ENCODE measurements at places on chromosomes 3 and 15.
A peak's percentile ranks its signal among the peaks of the same experiment; 100 is the strongest.

DNA sequence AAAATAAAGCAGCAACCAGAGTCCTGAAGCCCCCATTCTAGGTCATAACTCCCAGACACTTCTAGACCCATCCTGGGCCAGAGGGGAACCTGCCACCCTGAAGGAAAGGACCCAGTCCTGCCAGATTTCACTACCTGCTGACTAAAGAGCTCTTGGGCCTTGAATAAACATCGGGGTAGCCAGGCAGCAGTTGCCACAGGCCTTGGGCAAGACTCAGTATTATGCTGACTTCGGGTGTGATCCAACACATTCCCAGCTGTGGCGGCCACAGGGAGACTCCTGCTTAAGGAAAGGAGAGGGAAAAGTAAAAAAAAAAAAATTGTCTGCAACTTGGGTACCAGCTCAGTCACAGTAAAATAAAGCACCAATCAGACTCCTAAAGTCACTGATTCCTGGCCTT, 23.8 kb downstream of the NEDD4 start:
- DNase-seq: no peak

DNA sequence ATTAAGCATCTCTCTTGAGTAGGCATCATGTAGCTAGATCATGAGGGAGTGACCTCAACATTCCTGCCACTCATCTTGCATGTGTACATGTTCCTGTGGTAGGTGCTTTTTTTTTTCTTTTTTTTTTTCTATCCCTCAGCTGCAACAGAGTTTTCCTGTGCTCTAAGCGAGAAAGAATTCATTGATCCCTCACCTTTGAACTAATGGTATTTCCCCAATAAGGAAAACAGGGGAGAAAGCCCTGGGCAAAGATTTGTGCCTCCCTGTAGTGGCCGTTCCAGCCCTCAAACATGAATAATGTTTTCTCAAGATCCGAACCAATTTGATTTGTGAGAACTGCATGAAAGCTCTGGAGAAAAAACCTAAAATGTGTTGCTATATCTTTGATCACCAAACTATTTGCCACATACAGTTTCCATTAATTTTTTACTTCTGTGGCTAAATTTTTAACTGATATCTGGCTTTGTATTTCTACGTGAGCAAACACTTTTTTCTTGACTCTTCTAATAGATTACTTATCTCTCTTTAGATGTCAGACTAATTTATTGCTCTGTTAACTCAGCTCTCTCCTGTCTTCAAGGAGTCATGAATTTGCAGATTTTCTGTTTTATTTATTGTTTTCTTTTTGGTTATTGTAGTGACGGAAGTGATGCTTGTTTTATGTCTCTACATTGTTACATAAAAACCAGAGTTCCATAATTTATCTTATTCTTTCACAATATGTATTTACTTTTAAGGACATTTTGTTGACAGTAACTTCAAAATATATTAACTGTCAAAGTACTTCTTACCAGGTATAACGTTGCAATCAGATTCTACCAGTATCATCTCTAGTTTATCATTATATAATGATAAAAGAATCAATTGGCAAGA, 1396.5 kb downstream of the OTOL1 start:
- DNase-seq: no peak

DNA sequence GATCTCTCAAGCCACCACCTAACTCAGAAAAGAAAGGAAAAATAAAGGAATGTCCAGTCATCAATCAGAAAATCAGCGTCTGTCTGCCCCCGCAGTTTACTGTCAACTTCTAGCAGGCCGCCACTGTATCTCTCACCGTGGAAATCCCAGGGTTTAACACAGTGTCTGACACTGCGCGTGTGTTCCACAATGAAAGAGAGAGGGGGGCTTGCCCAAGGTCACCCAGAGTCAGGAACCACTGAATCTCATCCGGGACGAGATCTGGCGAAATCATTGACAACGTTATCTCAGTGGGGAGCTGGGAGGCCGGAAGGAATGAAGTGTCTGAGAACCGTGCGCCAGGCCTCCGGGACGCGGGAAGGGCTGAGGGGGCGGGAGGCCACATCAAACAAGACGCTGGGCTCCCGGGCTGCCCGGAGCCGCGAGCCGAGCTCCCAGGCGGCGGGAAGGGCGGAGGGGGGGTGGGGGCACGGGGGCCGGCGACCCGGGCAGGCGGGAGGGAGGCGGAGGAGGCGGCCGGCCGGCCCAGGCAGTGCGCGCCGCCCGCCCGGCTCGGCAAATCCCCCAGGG, 2.2 kb upstream of the HES1 start:
- DNase-seq: peak; percentile 31

GRCh38 chr3:53011324-53011723, 34.5 kb downstream of the SFMBT1 start:
- DNase-seq: no peak

GRCh38 chr3:60594025-60594424, 657.2 kb downstream of the FHIT start:
- DNase-seq: no peak

DNA sequence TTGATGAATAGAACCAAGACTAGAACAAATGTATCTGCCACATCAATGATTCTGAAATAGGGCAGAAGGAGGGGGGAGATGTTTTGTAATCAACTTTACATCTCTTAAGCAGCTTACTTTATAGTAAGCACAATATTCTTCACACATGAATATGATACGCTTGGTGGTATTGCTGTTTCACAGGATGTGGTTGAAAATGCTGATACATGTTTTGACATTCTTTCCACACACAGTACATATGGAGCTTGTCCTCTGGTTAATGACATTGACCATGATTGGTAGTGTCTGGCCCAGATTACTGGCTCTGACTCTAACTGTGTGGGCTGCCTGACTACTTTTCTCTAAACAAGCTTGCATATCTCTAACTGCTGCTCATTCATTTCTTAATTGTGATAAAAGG, 168.9 kb downstream of the KLHL25 start:
- no peak for DNase-seq

GRCh38 chr3:149128821-149129220, 617 bp upstream of the HPS3 start:
- no peak for DNase-seq

GRCh38 chr15:33742800-33743199, 225.5 kb upstream of the CHRM5 start:
- peak; percentile 43 for DNase-seq

GRCh38 chr3:55427739-55428138, 59.4 kb downstream of the WNT5A start:
- no peak for DNase-seq

- no peak for DNase-seq
Measured at GRCh38 chr15:89723031-89723430, 28.0 kb downstream of the MESP1 start.

DNA sequence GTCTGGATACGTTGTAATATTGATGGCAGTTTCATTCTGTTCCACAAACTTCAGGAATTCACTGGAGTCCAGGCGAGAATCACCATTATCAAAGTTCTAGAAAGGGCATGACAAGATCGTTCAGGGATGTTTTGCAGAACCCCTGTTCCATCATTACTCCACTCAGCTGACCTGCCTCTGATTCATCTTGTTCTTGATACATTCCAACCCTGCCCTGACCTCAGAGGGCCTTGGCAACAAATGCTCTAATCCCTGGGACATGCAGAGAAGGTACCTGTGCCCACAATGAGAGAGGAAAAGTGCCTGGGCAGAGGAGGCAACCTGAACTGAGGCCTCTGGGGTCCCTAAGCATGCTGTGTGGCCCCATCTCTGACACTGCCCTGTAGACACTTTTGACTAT, 45.9 kb downstream of the FSTL1 start:
- DNase-seq: no peak

DNA sequence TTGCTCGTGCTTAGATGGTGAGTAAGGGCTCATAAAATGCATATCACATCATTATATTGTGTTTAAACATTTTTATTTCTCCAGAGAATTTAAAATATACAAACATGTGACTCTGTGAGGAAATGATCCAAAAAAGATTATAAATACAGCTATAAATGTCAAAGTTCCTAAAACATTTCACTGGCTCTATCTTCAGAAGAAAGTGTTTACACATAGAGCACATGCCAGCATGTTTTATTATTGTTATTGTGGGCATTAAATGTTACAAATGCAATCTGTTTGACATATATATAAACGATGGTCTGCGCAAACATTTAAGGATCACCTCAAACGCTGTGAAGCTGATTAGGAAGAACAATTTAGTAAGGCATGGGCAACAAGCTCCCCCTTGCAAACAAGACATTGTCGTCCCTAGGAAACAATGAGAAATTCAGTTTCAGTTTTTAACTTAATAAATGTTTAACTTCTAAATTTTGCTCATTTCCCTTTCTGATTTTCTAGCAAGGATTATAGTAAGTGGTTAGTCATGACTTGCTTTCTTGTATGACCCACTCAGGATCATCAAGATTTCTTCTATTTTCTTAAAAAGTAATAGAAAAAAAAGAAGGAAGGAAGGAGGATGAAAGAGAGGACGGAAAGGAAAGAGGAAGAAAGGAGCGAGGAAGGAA, 207.5 kb downstream of the SATB1 start:
- no peak for DNase-seq

GRCh38 chr3:71069797-71070196, 513.7 kb downstream of the FOXP1 start:
- peak; percentile 29 for DNase-seq

DNA sequence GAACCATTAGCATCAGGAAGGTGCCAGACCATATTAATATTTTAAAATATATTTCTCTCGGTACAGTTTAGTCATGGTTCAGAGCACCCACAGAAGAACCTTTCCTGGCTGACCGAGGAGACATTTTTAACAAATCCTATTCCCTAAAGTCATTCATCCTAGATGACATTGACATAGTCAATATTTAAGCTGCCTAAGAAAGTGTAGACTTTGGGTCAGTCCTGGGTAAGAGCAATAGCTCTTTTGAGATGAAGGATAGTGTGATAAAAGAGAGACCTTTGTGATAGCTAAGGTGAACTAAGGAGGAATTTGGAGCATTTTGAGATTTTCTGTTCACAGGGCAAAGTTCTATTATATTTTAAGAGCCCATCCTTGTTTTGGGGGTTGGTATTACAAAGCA, 47.5 kb downstream of the ZNF609 start:
- DNase-seq: no peak

GRCh38 chr15:101019366-101019896, 100.3 kb downstream of the LRRK1 start:
- no peak for DNase-seq

DNA sequence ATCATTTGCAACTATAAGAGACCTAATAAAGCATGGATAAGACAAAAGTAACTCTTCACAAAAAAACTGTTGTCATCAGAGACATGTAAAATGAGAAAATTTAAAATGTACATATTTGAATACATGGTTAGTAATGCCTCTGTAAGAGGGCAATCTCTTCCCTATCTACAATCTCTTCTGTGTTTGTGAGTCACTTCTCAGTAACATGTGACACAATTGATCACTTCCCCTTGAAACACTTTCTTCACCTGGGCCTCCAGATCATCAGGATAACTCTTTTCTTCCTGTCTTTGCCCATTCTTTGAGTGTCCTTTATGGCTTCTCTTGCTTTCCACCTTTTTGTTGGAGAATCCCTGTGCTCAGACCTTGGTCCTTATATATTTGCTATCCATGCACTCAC, 50.4 kb downstream of the TFDP2 start:
- DNase-seq: no peak

- no peak for DNase-seq
Measured at GRCh38 chr3:50806806-50807205, 132.1 kb downstream of the DOCK3 start.

- DNase-seq: no peak
Measured at GRCh38 chr3:149564079-149564478, 89.6 kb downstream of the TM4SF4 start.

DNA sequence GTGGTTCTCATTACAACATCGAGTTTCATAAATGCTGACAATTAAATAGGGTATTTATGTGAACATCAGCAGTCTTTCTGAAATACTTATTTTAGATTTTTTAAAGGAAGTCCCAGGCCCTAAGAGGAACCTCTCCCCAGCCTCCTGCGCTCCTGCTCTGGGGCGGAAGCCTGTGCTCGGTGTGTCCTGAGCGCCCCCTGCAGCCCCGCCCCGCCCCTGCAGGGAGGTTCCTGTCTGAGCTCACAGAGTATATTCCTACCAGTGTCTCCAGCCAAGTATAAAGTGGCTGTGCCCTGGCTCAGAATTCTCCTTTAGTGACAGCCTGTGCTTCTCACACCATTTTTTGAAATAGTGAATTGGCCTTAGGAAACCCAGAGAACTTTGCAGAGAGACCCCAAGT, 567.9 kb downstream of the GOLGA6L6 start:
- no peak for DNase-seq

GRCh38 chr3:425079-425478, 228.5 kb downstream of the CHL1 start:
- DNase-seq: peak; percentile 63

DNA sequence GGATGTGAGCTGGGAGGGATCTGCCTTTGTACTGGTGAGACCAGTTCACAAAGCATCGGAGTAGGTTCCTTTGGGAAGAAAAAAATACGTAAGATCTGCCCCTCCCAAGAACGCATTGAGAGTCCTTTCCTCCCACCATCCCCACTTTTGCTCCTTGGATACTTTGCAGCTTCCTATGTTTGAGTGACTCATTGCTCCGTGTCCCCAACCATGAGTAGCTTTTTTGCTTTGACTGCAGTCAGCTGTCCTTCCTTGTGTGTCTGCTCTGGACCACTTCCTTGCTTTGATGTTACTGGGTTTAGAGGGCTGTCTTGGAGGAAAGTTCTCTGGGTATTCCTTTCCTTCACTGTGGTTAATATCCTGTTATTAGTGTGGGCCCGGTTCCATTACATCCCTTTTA, 43.2 kb upstream of the PTPN23 start:
- DNase-seq: no peak

DNA sequence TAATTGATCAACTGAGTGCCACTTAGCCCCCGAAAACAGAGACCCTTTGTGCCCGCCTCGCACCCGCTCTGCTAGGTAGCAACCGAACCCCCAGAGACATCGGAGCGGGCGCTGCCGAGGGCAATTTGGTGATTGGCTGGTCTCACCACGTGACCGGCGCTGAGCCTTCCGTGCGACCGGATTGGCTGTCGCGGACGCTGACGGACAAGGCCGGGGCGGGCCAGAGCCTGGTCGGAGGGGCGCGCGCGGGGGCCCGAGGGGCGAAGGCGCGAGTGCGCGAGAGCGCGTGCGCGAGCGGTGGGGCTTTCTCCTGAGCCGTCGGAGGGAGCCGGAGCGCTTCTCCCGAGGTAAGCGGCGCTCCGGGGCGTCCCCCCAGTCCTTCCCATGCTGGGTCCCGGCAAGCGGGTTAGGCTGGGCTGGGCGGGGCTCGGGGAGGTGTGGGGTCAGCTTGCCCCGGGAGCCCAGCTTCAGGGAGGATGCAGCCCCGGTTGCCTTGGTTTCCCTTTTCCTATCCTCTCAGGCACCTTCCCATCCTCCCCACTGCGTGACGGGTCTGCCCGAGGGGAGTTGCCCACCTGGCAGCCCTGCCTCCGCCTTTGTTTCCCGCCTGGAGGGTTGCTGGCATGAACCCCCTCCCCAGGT, at the start of gene TMEM108:
Gene TMEM108 (plus strand): TSS at position 303 of the 642 bp plus-strand sequence.
- DNase-seq: peak; percentile 98

- no peak for DNase-seq
Measured at GRCh38 chr3:171967932-171968678, 71.3 kb upstream of the FNDC3B start.

GRCh38 chr3:114449271-114450007, 155.6 kb downstream of the TIGIT start:
- DNase-seq: no peak

All from NCI-H524 (cell line).